ENCODE measurements at places on chromosomes 16 and 17.
A peak's percentile ranks its signal among the peaks of the same experiment; 100 is the strongest.

DNA sequence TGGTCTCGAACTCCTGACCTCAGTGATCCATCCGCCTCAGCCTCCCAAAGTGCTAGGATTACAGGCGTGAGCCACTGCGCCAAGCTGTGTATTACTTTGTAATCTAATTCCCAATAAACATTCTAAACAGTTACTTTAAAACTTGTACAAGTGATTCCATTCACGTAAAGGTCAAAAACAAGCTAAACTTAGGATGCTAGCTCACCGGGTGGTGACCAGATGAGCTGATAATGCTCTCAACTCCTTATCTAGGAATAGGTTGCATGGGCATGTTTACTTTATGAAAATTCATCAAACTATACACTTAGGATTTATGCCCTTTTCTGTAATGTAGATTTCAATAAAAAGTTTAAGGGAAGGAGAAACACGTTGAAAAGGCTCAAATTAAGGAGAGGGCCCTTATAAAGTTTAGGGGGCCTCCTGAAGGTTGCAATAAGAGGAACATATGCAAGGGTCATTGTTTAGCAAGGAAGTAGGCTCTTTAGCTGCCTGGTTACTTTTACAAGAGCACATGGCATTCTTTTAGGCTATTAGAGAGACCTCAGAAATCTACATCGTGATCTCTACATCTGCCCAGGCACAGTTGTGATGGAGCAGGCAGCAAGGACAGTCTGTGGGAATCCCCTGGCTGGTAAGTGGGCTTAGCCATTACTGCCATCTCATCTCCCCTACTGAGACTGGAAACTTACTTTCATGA lies 13.3 kb downstream of the CDR2 start:
- DNase-seq = no peak

GRCh38 chr16:4006397-4006999 lies 109.7 kb downstream of the ADCY9 start:
- no peak for DNase-seq

- DNase-seq = no peak
Observed at GRCh38 chr17:74119965-74120364, 83.5 kb upstream of the RPL38 start.

- no peak for DNase-seq
Observed at GRCh38 chr16:81693744-81694303, 85.3 kb upstream of the PLCG2 start.

GRCh38 chr16:55146966-55147365 lies 177.0 kb upstream of the IRX6 start:
- DNase-seq = no peak

DNA sequence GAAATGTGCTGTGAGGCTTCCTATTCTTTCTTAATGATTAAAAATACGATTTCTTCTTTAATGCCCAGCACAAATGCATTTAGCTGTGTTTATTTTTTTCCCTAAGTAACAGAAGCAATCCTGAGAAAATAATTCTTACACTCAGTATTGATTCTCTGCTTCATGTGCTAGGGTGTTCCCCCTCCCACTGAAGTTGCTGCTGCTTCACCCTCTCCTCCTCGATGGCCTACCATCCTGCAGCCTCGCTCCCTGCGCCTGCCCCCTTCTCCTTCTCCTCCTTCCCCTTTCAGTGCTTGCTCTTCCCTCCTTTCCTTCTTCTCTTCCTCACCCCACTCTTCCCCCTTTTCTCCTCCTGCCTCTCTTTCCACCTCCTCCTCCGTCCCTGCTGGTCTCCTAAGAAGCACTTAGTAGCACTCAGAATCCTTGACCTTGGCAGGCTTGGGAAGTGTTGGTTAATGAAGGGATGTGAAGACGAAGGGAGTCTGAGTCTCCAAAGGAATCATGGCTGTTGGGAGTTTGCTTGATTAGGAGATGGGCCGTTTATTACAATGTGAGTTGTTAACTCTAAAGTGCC lies 119.7 kb downstream of the RPTOR start:
- DNase-seq = no peak

DNA sequence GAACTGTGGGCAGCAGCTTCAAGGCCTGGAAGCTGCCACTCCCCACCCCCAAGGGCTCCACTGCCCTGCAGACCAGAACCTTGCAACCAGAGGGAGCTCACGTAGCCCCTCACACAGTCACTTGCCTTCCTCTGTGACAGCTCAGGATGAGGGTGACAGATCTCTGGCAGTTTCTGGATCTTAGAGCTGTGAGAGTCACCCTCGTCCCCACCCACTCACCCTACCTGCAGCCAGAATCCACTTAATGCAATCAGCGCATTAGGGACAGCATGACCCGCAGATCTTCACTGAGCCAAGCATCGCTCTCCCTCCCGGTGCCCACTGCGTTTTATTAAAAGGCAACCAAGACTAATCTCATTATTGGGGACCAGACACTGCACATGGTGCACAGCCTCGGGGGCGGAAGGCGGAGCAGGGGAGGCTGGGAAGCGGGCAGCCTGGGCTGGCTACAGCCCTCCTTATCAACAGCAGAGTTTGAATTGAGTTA lies 3.5 kb downstream of the CYB561 start:
- DNase-seq = no peak

- DNase-seq = no peak
Observed at GRCh38 chr17:82060614-82061013, 5.0 kb downstream of the DUS1L start.

DNA sequence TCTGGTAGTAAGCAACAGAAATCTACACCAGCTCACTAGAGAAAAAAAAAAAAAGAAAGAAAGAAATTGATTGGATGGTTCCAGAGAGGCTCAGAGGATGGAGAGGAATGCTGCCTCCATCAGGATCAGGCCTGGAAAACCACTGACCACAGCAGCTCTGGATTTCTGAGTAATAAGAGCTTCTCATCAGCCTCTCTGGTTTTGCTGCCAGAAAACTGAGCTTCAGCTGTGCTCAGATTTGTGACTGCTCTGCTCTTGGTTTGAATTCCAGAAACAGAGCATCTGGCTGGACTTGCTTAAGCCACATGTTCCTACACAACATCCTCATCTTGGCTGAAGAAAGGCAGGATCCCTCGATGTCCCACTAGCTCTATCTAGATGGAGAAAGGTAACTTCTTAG lies 25.9 kb downstream of the IRX6 start:
- no peak for DNase-seq

DNA sequence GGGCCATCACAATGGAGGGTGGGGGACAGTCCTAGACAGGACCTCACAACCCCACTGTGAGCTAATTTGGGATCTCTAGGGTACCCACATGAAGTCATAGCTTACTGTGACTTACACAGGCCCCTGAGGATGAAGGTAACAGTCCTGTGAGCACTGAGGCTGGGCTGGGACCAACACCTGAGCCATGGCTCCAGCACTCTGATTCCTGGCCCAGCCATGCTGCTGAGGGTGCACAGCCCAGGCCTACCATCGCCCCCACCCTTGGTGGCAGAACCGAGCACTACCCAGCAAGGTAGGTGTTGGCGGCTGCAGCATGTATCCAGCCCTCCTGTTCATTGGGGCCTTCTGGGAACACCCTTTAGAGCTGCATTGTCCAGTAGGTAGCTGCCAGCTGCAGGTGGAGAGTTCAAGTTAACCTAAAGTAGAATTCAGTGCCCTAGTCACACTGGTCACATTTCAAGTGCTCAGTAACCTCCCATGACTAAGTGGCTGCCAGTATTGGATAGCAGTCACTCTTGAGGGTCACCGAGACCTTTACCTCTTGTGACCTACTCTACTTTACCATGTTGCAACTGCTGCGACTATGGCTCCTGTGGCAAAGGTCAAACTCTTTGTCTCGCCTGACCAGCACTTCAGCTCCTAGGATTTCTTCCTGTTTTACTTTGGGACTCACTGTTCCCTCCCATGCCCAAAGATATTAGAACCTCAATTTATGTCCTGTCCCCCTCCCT lies 11.6 kb downstream of the AKAP1 start:
- DNase-seq = no peak

- DNase-seq = no peak
Observed at GRCh38 chr17:80151333-80151732, 4.4 kb upstream of the EIF4A3 start.

- DNase-seq = no peak
Observed at GRCh38 chr16:84825896-84826557, 6.2 kb downstream of the CRISPLD2 start.

- DNase-seq = no peak
Observed at GRCh38 chr16:73890186-73891128, 406.2 kb upstream of the PSMD7 start.

- DNase-seq = no peak
Observed at GRCh38 chr17:37322826-37323561, 52.8 kb upstream of the C17orf78 start.

GRCh38 chr16:83928341-83929055 lies 24.5 kb upstream of the OSGIN1 start:
- no peak for DNase-seq

DNA sequence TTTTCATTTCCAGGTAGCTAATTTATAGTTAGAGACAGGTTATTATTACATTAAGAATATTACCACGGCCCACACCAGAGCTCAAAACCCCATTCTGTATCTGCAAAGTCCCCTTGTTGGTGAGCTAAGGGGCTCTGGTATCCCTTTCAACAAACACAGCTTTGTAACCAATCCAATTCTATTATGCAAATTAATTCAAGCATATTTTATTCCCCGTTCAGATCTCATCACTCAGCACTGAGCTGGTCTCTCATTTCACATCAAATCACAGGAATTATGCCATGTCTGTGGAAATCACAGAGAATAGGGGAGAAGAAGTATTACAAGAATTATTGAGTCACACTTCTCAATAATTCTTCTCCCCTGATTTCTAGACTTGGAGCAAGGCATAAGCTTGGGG lies 111.7 kb downstream of the CDH11 start:
- no peak for DNase-seq

- peak; percentile 57 for DNase-seq
Observed at GRCh38 chr17:40062329-40063186, at the start of gene THRA. THRA (plus strand) TSS chr17:40062965; CDS start chr17:40074489, 11,524 bp downstream.

- no peak for DNase-seq
Observed at GRCh38 chr17:55990332-55991006, 162.8 kb upstream of the ANKFN1 start.

- DNase-seq = no peak
Observed at GRCh38 chr16:49533422-49533821, 159.8 kb downstream of the C16orf78 start.

- no peak for DNase-seq
Observed at GRCh38 chr17:9802294-9802693, 10.9 kb upstream of the DHRS7C start.

- DNase-seq = no peak
Observed at GRCh38 chr17:80047176-80047575, 10.7 kb downstream of the CCDC40 start.

GRCh38 chr17:43092901-43093300 lies 32.3 kb downstream of the BRCA1 start:
- DNase-seq = no peak

- no peak for DNase-seq
Observed at GRCh38 chr16:14087590-14088154, 16.6 kb downstream of the MRTFB start.

DNA sequence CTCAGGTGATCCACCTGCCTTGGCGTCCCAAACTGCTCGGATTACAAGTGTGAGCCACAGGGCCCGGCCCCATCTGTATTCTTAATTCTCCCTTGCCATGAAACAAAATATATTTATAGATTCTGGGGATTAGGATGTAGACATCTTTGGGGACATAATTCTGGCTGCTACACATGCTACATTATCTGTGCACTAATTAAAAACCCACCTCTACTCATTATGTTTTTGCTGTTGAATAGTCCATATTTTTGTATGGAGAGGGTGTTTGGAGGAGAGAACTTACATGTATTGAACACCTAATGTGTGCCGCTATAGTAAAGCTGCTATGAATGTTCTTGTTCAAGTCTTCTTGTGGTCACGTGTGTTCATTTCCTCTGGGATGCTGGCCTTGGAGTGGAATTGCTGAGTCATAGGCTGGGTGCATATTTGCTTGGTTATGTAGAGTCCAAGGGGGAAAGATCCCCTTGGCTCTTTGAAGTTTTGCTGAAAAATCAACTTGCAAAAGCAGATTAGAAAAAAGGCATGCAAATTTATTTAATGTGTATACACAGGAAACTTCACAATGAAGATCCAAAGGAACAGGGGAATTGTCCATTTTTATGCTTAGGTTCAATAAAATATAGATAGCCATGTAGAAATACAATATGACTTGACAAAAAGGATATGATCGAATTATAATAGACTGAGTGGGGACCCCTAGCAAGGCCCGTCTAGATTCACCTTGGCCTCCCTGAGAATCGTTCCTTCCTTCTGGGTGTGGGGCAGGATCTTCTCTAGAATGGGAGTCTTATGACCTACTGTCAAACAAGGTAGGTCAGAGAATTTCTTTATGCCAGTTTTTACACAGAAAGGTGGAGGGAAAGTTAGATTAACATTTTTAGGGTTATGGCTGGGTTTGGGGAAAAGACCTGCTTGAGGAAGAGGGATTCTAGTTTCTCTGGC lies 42.1 kb upstream of the GPRC5B start:
- no peak for DNase-seq

DNA sequence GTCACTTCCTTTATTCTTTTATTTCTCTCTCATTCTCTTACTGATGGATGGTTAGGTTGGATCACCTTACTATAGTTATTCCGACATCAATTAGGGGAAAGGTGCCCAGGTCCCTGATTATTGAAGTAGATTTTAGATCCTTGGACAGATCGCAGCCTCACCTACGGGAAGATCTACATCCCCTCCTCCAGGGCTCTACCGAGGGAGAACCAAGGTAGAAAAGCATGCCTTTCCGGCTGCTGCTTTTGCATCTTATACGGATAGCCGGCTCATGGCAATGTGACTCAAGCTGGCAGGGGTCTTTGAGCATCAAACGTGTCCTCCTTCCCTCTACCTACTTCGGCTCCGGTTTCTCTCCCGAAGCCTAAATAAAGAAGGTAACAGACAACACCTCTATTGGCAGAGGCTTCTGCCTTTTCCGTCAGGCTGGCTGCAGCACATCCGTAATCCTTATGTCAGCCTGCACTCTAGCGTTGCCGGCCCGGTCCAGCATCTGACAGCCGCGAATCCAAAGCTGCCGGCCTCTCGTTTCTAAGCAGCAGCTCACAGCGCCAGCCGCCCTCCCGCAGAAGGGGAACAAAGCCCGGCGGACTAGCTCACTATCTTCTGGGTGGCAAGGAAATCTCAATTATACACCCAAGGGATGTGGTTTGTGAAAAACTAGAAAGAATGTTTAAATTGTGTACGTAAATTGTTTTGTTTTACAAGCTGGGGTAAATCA lies 46.9 kb downstream of the IRX6 start:
- DNase-seq = no peak

DNA sequence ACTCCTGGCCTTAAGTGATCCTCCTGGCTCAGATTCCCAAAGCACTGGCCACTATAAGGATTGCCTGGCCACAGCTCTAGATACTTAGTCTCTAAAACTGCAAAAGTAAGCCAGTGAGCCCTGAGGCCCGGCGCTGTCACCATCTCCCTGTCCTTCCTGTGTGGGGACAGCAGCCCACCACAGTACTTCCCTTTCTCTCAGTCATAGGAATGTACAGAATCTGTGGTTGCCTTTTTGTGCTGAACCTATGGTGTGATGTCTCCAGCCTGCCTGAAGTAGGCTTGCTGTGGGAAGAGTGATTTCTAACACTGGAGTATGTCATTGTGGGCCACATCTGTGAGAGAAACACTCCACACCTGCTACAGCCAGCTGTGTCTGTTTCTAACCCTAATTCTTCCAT lies 24.7 kb downstream of the NTAN1 start:
- no peak for DNase-seq

All from stimulated activated CD4-positive, alpha-beta T cell treated with anti-CD3 and anti-CD28 coated beads, Interleukin-15, amount 100 ng/mL, for 1 hour (primary cell).